ENCODE measurements at places on chromosomes 16 and 17.
A peak's percentile ranks its signal among the peaks of the same experiment; 100 is the strongest.

DNA sequence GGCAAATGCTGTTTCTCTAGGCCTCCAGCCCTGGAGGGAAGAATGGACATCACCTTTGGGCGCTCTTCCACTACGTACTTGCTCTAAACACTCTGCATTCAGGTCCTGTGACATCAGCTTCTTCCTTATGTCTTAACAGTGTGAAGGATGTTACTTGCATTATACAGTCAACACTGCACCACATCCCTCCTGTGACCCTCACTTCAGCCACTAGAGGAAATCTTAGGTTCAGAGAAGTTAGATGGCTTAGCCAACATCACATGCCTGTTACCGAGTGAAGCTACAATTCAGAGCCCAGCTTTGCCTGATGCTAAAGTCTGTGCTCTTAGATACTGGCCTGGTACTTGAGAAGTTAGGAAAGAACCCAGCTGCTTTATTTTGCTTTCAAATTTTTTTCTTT, 18.3 kb downstream of the UBFD1 start:
- no peak for DNase-seq

DNA sequence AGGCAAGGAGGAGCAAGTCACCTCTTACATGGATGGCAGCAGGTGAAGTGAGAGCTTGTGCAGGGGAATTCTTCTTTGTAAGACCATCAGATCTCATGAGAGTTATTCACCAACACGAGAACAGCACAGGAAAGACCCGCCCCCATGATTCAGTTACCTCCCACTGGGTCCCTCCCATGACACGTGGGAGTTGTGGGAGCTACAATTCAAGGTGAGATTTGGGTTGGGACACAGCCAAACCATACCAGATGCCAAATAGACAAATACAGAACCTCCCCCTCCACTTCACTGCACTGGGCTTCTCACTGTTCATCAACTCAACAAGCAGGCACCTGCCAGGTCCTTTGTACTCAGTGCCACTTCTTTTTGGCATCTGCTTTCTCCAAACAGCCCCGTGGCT, 100.2 kb downstream of the WSCD1 start:
- no peak for DNase-seq

GRCh38 chr16:58336332-58337089, 41.7 kb upstream of the PRSS54 start:
- peak; percentile 87 for DNase-seq

DNA sequence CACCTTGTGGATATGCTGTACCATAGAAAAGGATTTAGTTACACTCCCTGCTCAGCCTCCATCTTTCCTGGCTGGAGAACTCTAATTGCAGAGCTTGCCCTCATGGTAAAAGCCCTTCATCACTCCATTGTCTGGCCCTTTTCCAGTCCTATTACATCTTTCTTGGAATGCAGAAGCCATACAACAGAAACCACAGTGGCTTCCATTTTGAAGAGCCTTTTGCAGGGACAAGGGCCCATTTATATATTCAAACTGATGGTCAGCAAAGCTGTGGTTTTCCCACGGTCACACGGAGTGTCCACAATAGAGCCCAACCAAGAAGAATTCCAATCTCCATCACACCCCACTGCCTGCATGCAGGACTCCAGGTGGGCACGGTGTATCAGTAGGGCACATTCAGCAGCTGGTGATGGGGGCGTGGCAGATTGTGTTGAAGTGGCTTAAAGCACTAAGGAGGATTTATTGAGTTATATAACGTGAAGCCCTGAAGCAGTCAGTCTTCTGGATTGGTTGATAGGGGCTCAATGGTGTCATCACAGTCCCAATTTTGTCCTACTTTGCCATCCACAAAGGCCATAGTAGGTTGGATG, 20.3 kb downstream of the COPRS start:
- no peak for DNase-seq

GRCh38 chr16:88013766-88014251, 62.6 kb downstream of the BANP start:
- no peak for DNase-seq

- DNase-seq = no peak
These were observed 10.9 kb upstream of the SP2 start for GRCh38 chr17:47884905-47885730.

- DNase-seq = no peak
These were observed 34.4 kb downstream of the GPRC5B start for GRCh38 chr16:19850131-19850817.

DNA sequence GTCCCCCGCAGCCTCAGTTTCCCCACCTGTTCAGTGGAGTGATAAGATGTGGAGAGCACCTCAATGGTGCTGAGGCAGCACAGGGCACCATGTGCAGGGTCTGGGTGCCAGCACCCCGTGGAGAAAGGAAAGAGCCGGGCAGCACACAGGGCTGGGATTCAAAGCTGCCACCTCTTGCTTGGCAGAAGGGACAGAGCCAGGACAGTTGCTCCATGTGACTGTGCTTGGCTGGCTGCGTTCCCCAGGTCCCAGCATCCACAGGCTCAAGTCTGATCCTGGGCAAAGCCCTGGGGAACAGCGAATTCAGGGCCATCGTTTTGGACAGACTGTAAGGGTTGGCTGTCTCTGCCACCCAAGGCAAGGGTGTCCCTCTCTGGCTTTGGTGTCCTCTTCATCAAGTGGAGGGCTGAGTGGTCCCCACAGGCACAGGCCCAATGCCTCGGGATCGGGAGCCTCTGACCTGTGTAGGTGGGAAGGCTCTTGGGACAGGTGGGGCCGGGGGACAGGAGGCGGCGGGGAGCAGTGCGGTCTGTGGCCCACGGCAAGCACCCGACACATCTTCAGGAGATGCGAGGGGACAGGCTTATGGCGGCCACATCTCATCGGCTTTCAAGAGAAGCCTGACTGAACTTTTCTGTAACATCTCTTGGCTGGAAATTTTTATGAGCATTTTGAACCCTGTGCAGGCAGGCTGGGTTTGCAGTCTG, 8.5 kb downstream of the ZNF469 start:
- DNase-seq = no peak

DNA sequence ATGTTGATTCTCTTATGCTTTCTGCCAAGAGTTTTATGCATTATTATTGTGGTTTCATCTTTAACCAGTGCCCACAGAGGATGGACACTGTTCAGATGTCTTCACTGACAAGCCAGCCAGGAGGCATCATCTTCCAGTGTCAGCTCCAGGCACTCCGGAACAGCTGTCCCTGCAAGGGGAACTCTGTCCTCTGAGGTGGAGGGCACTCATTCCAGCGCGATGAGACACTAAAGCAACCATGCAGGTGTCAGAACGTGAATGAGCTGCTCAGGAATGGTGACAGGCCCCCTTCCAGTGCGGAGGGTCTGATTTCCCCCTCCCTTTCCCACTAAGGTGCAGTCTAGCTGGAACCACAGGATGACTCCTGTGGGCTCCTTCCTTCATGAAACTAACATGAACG, 117.5 kb downstream of the NOG start:
- DNase-seq = no peak

GRCh38 chr16:51473091-51473490, 322.0 kb upstream of the SALL1 start:
- DNase-seq = no peak

- DNase-seq = no peak
These were observed 327.6 kb downstream of the CDH13 start for GRCh38 chr16:82954224-82954929.

DNA sequence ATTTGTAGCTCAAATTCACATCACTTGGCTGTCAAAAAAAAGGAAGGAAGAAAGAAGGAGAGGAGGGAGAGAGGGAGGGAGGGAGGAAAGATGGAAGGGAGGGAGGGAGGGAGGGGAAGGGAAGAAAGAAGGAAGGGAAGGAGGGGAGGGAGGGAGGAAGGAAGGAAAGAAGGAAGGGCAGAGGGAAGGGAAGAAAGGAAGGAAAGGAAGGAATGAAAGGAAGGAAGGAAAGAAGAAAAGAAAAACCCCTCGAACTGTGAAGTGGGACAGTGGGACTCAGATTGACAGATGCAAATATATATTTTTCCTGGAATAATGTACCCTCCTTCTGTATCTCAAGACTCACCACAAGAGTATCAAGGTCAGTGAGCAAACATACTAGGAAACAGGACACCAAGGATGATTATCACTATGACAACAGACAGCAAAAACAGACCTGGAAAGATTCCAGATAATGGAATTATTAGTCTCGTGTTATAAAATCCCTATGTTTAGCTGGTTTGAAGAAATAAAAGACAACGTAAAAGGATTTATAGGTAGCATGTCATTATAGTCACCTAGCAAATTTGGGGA, 24.2 kb upstream of the ABCA3 start:
- no peak for DNase-seq

DNA sequence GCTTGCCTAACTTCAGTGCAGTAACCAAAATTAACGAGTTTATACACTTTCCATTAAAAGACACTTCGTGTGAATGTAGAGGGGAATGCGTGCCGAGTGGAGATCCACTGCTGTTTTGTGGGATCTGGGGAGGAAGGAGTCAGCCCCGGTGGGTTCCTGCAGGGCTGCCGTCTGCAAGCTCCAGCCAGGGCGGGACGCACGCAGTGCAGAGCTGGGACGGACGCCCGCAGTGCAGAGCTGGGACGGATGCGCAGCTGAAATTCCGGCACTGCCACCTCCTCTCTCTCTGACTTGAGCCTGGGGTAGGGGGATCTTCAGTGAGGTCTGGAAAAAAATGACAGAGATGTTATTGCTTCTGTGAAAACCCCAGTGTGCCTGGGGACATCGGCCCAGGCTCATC, 16.5 kb upstream of the ZC3H18 start:
- no peak for DNase-seq

DNA sequence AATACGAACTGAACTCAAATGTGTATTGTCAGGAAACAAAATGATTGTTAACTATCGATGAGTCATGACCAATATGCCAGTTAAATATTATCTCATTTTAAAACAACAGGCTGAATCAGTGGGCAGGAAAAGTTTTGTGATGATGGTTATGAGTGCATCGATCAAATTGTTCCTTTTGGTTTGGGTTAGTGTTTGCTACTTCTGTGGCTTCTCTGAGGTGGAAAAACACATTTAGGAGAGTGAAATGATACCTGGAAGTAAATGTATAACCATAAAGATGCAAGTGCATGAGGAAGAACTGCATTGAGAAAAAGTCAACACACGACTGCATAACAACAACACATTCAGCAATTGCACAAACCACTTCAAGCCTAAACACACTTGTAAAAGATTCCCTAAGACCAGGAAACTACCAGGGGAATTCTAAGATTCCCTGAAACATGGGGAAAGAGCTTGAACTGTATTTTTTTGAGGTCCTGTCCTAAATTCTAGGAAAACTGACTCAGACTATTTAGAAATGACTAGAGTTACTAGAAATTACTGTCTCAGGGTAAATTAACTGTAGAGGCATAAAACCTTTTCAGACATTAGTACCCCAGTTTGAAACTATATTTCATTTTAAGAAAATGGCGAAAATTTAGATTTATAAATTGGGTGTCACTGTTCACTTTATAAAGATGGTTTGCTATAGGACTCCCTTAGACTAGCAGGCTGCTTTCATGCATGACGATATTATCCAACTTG, 44.8 kb downstream of the CDYL2 start:
- DNase-seq = no peak
